LNCaP clone FGC (cell line): ENCODE measurements at places on chromosomes 1 and 21.

DNA sequence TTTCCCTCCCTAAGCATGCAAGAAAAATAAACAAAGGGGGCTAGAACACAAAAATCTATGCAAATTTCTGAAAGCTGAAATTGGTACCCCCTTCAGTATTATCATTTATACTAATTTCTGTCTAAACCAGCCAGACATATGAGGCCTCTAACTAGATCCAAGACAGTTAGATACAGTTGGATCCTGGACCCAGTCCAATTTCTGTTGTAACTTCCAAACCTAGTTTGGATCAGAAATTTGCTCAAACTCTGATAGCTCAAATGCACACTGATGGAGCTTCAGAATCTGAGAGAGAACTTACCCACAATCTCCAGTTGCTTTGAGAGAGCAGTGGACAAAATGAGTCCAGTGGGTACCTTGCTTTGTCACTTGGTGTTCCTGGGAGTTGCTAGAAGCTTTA lies 11.9 kb downstream of the CEP350 start:
- DNase-seq = no peak

DNA sequence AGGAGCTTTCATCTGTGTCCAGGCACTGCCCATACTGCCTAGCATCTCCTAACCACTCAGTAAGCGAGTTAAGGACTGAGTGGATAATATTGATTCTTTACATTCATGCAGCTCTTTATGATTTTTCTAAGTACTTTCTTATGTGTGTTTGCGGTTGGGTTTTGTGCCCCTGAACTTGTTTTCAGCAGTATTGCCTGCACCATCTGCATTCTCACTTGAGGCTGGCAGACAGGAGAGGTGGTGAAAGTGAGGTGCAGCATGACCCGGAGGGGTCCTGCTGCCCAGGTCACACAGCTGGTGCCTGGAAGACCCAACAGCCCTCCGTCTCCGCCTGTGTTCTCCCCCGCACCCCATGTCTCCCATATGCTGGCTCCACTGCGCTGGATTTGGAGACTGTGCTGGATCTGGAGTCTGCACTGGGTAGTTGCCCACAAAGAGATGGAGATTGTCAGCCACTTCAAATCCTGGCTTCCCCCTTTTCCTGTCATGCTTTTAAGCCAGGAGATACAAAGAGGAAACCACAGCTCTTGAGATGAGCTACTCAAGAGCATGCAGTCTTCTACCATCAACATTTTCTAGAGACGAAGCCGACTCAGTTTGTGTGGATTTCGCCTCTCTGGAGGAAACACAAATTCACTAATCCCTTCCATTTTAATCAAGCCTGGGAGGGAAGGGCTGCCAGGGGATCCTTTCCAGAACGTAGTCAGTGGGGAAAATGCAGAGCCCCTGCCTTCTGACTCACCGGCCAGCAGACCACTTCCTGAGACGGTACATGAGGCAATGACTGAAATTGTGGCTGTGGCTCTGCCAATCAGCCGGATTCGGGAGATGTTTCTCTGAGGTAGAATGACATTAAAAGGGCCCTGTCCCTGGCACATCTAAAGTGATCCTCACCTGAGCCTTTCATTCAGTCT lies 71.7 kb upstream of the ANGPTL1 start:
- no peak for DNase-seq

GRCh38 chr1:215731699-215732098 lies 164.6 kb downstream of the KCTD3 start:
- DNase-seq = no peak

DNA sequence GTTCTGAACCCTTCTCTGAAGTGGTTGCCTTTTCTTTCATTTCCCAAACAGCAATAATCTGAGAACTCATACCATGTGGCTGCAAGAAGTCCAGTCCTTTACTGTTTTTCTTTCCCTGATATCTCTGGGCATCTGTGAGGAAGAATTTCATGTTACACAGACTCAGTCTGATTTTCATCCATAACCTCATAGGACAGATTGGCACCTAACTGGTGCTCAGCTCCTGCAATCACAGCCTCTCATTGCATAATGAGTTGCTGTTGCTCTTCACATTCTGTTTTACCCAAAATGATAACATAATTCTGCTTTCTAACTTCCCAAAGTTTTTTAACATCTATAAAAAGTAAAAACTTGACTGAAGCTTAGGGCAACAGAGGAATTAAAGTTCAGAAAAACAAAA lies 472.2 kb upstream of the PBX1 start:
- DNase-seq = no peak

DNA sequence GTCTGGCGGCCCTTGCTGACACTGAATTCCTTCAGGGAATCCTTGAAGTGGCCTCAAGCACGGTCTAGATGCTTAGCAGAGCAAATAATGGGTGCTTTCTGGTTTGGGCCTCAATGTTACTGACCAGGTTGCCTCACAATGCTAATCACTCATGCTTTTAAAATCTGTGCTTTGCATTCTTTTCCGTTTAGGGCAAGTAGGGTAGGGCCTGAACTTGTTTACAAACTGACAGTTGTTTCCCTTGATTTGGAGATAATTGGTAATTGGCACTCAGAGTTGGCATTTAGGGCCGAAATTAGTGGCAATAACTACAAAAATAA lies 1.4 kb downstream of the VPS13D start:
- DNase-seq = no peak

- no peak for DNase-seq
Measured at GRCh38 chr1:188826800-188827199, 1650.9 kb downstream of the BRINP3 start.

DNA sequence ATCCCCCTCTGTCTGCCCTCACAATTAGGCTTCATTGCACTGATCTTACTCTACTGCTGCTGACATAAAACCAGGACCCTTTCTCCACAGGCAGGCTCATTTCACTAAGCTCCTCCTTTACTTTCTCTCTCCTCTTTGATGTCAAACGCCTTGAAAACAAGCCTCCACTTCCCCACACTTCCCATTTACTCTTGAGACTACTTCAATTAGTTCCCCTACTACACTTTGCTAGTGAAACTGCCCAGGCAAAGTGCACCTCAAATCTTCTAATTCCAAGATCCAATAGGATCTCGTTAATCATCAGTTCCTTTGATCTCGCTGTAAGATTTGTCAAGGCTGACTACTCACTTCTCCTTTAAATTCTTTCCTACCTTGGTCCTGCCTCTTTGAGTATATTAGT lies 5.9 kb upstream of the CDC20 start:
- no peak for DNase-seq

DNA sequence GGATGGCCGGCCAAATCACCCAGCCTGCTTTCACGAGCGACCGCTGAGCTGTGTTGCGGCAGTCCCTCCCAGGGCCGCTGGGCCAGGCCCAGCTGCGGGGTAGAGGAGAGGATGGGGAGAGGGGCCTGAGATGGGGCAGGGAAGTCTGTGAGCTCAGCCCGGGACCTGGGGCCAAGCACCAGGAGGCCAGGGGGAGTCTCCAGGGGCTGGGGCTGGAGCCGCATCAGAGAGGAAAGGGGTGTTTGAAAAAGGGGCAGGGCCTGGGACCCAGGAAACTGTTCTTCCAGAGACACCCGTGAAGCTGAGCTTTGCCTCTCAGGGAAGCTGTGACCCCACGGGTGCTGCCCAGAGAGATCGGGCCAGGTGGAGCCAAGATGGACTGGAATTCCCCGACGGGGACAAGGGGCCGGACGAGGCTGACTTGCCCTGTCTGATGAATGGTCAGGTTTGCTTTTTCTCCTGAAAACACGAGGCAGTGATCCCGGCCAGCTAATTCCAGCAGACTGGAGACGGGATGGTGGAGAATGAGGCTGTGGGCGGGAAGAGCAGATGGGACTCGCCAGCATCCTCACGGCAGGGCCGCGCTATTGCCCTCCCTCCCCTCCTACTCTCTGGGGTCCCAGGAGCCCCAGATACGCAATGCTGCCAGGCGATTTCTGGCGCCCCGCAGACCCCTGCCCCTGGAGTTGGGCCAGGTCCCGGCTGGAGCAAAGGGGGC lies 40.3 kb upstream of the COL18A1 start:
- no peak for DNase-seq

GRCh38 chr1:16151196-16151994 lies 4.5 kb downstream of the EPHA2 start:
- DNase-seq = no peak

DNA sequence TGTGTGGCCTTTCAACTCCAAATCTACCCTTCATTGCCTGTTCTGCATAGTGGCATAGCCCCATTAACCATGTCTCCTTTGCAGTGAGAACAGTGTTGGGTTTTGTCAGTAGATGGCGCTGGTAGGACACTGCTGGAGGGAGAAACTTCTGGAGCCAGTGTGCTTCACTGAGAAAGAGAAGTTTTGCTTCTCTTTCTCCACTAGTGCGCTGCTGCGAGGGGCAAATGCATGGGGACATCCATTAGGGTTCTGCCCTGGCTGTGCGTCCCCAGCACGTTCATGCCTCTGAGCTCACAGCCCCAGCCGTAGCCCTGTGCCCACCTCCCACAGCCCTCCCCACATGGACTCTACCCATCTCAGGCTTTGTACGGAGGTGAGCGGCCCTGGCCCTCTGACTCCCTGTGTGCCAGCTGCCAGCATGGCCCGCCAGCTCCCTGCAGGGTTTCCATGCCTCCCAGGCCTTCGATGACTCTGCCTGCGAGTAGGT lies 53.1 kb downstream of the RIMS3 start:
- peak; percentile 30 for DNase-seq
